ENCODE measurements at places on chromosomes 6 and 20.
A peak's percentile ranks its signal among the peaks of the same experiment; 100 is the strongest.

DNA sequence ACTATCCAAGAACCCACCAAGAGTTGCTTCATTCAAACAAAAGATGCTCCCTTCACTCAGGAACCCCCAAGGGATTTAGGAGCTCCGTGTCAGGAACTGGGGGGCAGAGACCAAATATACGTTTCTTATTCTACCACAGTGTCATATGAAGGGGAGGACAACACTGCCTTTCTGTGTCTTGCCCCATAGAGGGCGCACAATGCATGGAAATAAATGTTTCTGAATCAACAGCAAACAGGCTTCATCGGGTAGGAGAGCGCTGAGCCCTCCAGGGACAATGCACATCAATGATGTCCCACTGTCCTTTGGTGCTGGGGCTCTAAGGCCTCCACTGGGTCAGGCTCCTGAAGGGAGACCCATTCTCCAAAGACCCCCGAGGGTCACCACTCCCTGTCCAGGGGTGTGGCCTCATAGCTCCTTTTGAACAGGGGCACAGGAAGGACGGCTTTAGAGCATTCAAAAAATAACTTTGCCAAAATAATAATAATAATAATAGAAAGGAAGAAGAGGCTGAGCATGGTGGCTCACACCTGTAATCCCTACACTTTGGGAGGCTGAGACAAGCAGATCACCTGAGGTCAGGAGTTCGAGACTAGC lies 31.1 kb downstream of the PLG start:
- no peak for DNase-seq

DNA sequence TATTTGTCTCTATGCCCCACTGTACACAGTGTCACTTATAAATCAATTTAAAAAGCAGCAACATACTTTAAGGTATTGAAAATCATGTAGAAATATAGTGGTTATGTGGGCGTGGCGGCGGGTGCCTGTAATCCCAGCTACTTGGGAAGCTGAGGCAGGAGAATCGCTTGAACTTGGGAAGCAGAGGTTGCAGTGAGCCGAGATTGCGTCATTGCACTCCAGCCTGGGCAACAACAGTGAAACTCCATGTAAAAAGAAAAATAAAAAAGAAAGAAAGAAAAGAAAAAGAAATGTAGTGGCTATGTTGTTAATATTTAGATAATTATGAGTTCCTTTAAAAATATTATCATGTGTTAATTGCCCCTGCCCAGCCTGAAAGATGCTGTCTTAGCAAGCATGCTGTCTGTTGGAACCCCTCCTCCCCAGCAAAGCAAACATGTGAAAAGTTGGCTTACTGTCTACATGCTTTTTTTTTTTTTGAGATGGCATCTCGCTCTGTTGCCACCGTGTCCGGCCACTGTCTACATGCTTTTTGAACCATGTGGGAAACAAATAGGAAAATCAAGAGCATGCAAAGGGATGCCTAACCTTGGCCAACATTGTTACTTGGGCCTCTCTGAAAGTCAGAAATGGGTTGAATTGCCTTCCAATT lies 151.4 kb upstream of the TSHZ2 start:
- no peak for DNase-seq

DNA sequence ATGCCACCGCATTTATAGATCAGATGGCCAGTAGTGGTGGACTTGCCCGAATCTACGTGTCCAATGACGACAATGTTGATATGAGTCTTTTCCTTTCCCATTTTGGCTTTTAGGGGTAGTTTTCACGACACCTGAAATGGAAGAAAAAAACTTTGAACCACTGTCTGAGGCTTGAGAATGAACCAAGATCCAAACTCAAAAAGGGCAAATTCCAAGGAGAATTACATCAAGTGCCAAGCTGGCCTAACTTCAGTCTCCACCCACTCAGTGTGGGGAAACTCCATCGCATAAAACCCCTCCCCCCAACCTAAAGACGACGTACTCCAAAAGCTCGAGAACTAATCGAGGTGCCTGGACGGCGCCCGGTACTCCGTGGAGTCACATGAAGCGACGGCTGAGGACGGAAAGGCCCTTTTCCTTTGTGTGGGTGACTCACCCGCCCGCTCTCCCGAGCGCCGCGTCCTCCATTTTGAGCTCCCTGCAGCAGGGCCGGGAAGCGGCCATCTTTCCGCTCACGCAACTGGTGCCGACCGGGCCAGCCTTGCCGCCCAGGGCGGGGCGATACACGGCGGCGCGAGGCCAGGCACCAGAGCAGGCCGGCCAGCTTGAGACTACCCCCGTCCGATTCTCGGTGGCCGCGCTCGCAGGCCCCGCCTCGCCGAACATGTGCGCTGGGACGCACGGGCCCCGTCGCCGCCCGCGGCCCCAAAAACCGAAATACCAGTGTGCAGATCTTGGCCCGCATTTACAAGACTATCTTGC lies 725 bp downstream of the EEF1A1 start:
- no peak for DNase-seq

DNA sequence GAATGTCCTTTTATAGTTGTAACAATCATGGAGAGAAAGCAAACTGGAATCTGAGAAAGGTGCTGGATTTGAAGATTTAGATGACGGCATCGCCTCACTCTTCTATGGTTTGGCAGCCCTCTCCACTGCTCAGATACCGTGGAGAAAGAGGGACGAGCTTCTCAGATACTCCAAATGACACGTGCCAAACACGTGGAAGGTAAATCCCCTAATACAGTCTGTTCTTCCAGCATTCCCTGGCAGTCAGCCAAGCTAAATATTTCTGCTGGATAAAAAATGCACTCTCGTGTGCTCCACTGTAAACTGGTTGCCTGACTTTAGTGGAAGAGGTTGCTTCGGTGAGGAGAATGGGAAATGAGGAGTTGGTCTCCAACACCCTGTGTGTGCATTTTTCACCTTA lies 16.7 kb upstream of the PRDM1 start:
- DNase-seq = peak; percentile 96

- no peak for DNase-seq
These were observed 117.0 kb downstream of the ME1 start for GRCh38 chr6:83313882-83314281.

DNA sequence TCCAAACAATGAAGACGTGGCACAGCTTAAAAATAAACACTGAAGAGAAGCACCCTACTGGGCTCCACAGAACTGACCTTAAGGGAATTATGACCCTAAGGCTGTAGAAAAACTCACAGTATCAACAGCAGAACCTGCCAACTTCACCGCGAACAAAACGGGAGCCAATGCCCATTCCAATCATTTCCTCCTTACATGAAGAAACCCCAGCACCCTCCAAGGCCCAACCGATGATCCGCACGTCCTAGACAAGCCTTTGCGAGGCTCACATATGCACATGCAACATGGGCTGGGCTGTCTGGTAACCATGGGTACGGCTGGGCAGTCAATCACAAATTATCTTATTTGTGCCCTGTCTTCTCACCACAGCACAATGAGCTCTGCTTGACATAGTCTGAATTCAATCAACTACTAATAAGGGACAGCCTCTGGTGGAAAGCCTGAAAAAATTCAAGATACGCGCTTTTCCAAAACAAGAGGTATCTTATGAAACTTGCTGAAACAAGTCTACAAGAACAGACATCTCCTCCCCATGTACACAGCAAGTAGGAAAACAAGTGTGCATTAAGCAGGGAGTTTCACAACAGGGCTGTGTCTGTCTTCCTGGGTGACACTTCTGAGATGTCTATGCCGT lies 1.7 kb downstream of the DIDO1 start:
- DNase-seq = peak; percentile 60

GRCh38 chr20:10527781-10528180 lies 92.7 kb downstream of the SLX4IP start:
- no peak for DNase-seq

- no peak for DNase-seq
These were observed 17.5 kb upstream of the PANK2 start for GRCh38 chr20:3871550-3872265.

DNA sequence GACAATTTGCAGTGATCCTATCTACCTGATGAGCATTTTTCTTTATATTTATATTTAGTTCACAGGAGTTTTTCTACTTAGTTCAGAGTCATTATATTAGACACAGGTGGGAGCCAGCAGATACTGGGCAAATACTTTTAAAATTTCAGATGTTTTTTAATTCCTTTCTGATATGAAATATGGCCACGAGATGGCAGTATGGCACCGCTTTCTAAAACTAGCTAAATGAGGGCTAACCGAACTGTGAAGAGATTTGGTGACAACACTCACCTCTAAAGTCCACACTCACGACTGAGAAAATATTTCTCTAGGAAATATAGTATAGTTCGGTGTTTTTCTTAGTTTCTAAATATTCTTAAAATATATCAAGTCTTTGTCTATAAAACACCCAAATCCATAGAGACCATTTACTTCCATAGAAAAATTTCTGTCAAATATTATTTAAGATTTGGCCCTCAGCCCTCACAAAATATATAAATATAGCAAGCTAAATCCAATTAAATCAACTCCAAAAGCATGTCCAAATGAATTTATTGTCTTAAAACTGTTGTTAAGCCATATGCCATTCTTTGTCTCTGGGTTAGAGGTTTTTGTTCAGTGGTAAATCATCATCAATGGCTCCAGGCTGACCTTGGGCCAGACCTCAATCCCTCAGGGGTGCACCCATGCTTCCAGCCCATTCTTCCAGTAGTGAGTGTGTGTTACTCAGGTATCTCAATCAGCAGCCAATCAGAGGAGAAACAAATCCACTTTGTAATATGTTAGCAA lies 63.6 kb downstream of the HUS1B start:
- peak; percentile 81 for DNase-seq

DNA sequence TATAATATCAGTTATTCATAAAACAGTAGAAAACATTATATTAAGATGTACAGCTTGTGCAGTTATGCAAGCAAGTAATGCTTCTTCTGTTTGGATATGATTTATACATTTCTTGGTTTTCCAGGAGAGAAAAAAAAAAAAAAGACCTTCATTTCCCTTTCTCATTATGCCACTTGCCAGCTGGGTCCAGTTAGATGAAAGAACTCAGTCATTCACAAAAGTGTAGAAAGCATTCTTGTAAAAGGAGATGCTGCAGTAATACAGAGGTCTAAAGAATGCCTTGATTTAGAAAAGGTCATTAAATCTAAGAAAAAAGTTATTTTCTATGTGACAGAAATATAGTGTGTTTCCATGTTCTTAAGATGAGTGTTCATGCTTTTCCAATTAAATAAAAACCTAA lies 7.4 kb downstream of the PDE7B start:
- DNase-seq = no peak

GRCh38 chr6:21595285-21596144 lies 2.0 kb downstream of the SOX4 start:
- no peak for DNase-seq

DNA sequence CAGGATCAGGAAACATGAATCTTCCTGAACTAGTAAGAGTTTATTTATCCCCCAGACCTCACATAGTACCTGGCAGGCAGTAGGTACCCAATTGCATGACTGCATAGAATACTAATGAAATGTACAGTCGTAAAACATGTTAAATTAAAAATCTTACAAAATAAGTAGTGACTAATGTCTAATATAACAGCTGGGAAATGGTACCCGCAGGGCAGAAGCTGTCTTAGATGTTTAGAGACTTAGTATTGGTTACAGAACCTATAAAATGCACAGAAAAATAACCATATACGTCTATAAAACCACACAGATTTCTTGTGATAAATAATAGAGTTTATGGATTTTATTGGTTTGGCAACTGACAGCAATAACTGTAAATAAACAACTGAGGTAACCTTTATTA lies 139.1 kb upstream of the GMDS start:
- DNase-seq = no peak

DNA sequence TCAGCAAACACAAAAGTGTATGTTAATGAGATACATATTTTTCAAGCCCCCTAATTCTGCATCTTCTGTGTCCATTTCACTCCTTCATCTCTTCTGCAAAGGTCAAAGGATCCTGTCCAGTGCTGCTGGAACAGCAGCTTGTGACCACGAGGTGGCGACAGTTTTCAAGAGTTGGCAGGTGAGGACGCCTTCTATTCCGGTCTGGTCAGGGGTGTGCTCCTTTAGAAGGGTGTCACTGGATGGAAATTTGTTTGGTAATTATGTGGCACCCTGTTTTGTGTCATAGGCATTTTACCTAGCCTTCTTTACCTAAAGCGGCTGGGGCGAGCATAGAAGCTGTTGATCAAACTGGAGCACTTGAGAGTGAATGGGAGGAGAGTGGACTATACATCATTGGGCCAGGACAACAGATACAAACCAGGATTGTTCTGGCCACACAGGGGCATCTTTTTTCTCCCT lies 32.9 kb upstream of the ERVFRD-1 start:
- peak; percentile 82 for DNase-seq

- no peak for DNase-seq
These were observed 10.4 kb downstream of the SRXN1 start for GRCh38 chr20:642398-643174.

GRCh38 chr6:107784669-107785068 lies 39.4 kb downstream of the SCML4 start:
- no peak for DNase-seq

DNA sequence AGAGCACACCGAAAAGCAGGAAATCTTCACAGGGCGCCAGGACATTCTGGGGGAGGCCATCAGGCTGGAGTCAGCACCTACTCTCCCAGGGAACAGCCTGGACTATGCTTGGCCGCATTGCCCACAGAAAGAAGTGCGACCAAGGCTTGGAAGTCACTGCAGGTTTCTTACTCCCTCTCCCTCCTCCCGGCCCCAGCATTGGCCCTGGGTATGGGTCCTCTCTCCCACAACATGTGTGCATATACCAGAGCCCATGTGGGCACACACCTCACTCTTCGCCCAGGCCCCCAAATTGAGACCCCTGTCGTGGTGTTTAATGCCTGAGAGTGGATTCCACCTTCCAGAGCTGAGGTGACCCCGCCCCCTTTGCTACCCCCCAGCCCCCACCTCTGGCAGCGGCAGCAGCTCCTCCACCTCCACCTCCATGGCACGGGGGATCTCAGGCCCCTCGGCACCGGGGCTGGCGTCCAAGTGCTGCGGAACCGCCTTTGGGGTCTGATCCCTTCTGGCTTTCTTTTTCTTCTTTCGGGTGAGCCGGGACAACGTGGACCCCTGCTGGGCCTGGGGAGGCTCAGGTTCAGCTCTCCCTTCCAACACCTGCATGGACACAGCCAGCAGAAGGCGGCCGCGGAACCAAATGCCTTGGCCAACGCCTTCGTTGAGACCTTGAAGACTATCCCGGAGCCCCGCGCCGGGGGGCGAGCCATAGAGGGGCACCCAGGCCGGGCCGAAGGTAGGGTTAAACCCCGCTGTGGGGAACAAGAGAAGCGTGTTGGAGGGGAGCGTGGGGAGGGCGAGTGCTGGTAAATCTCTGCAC lies 15.2 kb upstream of the SPAG4 start:
- DNase-seq = no peak

- no peak for DNase-seq
These were observed 41.3 kb upstream of the DDR1 start for GRCh38 chr6:30842754-30843610.

All from NCI-H2029 treated with DMSO at 0.1 percent for 48 hours (cell line).